ENCODE measurements at places on chromosomes 7 and 10.

DNA sequence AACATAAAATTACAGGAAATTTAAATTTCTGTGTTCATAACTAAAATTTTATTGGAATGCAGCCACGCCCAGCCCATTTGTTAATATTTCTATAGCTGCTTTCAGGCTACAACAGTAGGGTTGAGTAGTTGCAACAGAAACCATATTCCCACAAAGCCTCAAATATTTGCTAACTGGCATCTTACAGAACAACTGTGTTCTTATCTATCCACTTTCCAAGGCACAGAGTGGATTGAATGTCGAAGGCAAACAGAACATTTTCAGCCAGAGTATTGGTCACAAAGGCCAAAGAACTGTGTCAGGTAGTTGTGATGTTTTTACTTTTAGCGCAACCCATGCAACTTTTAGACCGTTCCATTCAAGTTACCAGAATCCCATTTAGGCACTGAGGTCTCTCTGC, 51.1 kb upstream of the OPN4 start:
- DNase-seq = no peak
- H3K4me3 ChIP-seq = no peak overlapping the region
- peaks cover 6% of the 10 kb centered on the region for H3K27me3 ChIP-seq

DNA sequence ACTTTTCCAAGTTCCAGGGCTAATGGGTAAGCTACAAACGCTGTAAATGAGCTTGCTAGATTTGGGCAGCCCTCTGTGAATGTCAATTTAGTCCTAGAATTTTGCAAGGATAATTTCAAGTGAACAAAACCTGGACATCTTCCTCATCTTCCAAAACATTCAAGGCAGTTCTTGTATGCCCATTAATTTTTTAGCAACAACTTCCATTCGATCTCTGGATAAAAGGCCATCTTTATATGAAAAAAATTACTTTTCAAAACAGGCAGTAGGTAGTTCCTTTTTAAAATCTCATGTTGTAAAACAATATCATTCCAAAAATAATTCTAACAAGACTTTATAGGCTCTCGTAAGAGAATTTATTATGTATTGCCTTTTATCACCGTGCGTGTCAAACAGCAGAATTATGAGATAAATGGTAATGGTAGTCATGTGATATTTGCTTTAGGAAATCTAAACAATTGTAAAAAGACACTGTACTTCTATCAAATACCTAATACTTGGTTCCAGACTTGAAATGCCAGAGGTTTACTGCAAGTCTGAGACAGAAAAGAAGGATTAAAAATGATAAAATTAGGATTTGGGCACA, 143.7 kb upstream of the NRP1 start:
- no peaks in the 10 kb centered on the region for H3K36me3 ChIP-seq
- H3K27ac ChIP-seq = no peak overlapping the region
- H3K4me3 ChIP-seq = no peak overlapping the region
- DNase-seq = no peak
- H3K4me1 ChIP-seq = no peaks in the 10 kb centered on the region
- H3K27me3 ChIP-seq = peaks cover 17% of the 10 kb centered on the region

DNA sequence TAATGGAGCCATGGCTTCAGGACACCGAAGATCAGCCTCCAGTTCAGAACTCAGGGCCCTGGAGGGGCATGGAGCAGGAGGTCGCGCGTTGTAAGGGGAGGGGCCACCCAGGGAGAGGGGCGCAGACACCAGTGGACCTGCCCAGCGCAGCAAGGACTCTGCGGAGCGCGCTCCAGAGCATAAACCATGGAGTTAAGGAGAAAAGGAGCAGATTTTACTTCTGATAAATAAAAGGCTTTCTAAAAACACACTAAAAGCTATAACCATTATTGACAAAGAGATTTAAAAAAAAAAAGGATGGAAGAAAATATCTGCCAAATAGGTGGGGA, 10.5 kb downstream of the CALY start:
- H3K36me3 ChIP-seq = no peaks in the 10 kb centered on the region
- H3K27ac ChIP-seq = no peak overlapping the region
- H3K4me1 ChIP-seq = peaks cover 10% of the 10 kb centered on the region
- H3K4me3 ChIP-seq = no peak overlapping the region
- DNase-seq = no peak
- peaks cover 46% of the 10 kb centered on the region for H3K27me3 ChIP-seq

GRCh38 chr7:129348023-129348740, 86.0 kb upstream of the STRIP2 start:
- H3K27me3 ChIP-seq = no peaks in the 10 kb centered on the region
- no peak for DNase-seq
- H3K4me1 ChIP-seq = peaks cover 25% of the 10 kb centered on the region
- no peak overlapping the region for H3K27ac ChIP-seq
- H3K36me3 ChIP-seq = peaks cover 3% of the 10 kb centered on the region

DNA sequence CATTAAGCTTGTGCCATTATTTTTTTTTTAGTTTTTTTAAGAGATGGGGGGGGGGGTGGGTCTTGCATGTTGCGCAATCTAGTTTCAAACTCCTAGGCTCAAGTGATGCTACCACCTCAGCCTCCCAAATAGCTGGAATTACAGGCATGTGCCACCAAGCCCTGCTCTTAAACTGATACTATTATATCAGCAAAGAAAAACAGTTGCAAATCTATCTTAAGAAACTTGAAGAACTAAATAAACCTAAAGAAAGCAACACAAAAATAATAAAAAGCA, 47.5 kb downstream of the BRAF start:
- H3K4me3 ChIP-seq = no peak overlapping the region
- no peaks in the 10 kb centered on the region for H3K27me3 ChIP-seq
- DNase-seq = no peak
- H3K27ac ChIP-seq = no peak overlapping the region

- H3K4me3 ChIP-seq = peak overlapping the region; percentile 91
- H3K4me1 ChIP-seq = peaks cover 13% of the 10 kb centered on the region
- H3K27ac ChIP-seq = peak overlapping the region; percentile 46
- H3K27me3 ChIP-seq = peaks cover 21% of the 10 kb centered on the region
- DNase-seq = no peak
- peaks cover 7% of the 10 kb centered on the region for H3K36me3 ChIP-seq
Measured at GRCh38 chr7:32941681-32942414, 15.4 kb upstream of the FKBP9 start.

DNA sequence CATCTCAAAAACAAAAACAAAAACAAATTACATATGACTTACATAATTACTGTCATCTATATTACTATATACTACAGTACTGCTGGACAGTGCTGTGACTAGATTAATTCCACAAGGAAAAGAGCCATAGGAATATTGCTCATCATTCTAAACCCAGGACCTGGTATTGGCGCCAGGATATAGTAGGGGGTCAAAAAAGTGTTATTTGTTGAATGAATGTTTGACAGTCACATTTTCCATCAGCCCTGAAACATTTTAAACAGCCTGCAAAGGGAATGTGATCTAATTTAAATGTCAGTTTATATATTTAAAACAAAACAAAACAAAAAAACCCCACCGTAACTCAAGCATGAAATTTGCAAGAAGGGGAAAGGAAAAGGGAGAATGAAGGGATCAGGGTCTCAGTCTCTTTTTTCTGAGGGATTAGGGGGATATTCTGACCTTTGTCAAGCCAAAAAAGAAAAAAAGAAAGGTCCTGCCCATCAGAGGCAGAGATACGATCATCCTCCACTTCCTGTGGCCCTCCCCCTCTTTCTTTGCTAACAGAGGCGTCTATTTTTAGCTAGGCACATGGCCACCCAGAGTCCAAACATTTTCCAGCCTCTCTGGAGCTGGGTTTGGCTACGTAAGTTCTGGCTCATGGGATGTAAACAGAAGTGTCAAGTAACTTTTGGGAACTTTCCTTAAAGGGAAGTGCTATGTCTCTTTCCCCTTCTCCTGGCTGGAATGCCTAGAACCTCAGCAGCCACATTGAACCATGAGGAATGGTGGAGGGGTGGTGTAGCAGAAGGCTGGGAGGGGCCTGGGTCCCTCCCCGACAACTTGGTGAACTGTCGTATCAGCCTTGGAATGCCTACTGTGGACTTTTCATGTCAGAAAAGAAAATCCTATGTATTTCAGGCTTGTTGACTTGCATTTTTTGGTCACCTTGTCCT, 44.6 kb upstream of the DLG5 start:
- H3K36me3 ChIP-seq = peaks cover 19% of the 10 kb centered on the region
- no peak overlapping the region for H3K4me3 ChIP-seq
- peak; percentile 16 for DNase-seq
- H3K27ac ChIP-seq = peak overlapping the region; percentile 58
- H3K4me1 ChIP-seq = peaks cover 10% of the 10 kb centered on the region
- H3K27me3 ChIP-seq = no peaks in the 10 kb centered on the region

DNA sequence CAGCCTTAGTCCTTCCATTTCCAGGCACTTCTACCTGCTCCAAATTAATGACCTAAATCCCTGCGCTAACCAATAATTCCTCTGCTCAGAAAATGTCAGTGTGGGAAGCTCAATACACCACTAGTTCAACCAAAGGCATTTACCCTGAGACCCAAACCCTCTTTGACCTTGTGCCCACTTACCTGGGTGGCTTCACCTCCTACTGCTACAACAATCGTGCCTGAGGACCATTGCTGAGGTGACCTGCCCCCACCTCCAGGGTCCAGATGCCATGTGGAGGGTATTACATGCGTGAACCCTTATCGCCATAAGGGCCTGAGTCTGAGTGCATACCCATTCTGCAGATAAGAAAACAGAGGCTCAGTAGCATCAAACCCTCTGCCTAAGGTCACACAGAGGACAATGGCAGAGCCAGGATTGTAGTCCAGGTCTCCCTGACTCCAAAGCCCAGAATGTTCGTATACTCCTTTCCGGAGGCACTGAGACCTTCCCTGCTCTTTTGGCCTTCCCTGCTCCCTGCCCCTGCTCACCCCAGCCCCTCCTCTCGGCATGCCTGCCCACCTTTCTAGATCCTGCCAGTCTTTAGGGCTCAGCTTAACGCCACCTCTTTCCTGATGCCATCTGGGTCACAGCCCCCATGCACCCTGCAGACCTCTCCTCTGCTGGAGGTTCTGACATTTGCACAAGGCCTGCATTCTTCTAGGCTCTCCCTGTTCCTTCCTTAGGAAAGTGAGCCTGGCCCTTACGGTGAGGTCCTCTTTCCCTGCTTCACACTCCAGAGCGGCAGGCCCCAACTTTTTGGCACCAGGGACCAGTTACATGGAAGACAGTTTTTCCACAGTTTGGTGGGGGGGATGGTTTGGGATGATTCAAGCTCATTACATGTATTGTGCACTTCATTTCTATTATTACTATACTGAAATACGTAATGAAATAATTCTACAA, 94.9 kb downstream of the CHST15 start:
- no peak for DNase-seq
- H3K36me3 ChIP-seq = no peaks in the 10 kb centered on the region
- H3K4me1 ChIP-seq = peaks cover 6% of the 10 kb centered on the region
- no peak overlapping the region for H3K27ac ChIP-seq
- peaks cover 39% of the 10 kb centered on the region for H3K27me3 ChIP-seq

GRCh38 chr7:147721962-147722830, 868.4 kb upstream of the C7orf33 start:
- DNase-seq = no peak
- no peaks in the 10 kb centered on the region for H3K27me3 ChIP-seq
- H3K36me3 ChIP-seq = no peaks in the 10 kb centered on the region
- H3K27ac ChIP-seq = no peak overlapping the region
- no peaks in the 10 kb centered on the region for H3K4me1 ChIP-seq
- no peak overlapping the region for H3K4me3 ChIP-seq

- H3K36me3 ChIP-seq = peaks cover 6% of the 10 kb centered on the region
- H3K4me1 ChIP-seq = peaks cover 18% of the 10 kb centered on the region
- no peak overlapping the region for H3K4me3 ChIP-seq
- H3K27ac ChIP-seq = no peak overlapping the region
- no peak for DNase-seq
- H3K27me3 ChIP-seq = no peaks in the 10 kb centered on the region
Measured at GRCh38 chr7:29332042-29332811, 137.7 kb downstream of the CHN2 start.

- H3K4me3 ChIP-seq = peak overlapping the region; percentile 59
- peaks cover 44% of the 10 kb centered on the region for H3K27me3 ChIP-seq
- DNase-seq = no peak
- no peak overlapping the region for H3K27ac ChIP-seq
Measured at GRCh38 chr10:132188331-132188730, 1.6 kb downstream of the DPYSL4 start.

- H3K27me3 ChIP-seq = no peaks in the 10 kb centered on the region
- H3K27ac ChIP-seq = no peak overlapping the region
- DNase-seq = no peak
Measured at GRCh38 chr7:2621061-2621828, 10.5 kb upstream of the TTYH3 start.

DNA sequence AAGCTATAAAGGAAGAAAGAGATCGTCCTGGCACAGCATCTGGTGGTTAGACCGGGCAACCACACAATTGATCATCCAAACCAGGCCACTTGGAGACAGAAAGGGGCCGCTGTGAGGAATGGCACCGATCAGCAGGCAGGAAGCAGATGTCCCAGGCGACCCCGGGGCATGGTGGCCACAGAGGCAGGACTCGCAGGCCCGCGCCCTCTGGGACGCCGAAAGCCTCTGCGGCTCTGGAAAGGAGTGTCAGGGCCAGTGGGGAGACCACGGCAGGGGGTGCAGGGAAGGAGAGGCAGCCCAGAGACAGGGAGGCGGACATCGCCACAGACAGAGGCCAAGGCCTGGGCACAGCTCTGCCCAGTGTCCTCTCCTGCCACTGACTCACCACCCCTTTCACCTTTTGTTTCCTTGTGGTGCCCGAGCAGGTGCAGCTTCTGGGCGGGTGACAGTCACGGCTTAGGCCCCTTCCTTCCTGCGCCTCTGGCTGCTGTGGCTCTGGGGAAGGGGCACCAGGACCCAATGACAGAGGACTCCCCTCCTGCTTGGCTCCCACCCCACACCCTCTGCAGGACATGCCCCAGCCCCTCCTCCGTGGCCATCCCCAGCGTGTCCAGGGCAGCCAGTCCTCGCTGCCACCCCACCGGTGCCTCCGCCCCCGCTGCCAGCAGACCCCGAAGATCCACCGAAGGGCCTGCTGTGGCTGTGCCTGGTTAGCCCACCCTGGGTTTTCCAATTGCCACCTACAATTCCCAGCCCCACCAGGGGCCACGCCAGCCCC, 10.9 kb downstream of the STK32C start:
- H3K4me1 ChIP-seq = no peaks in the 10 kb centered on the region
- no peaks in the 10 kb centered on the region for H3K27me3 ChIP-seq
- H3K36me3 ChIP-seq = no peaks in the 10 kb centered on the region
- no peak overlapping the region for H3K27ac ChIP-seq
- no peak overlapping the region for H3K4me3 ChIP-seq

GRCh38 chr7:44646921-44647636, 40.7 kb downstream of the OGDH start:
- H3K27me3 ChIP-seq = no peaks in the 10 kb centered on the region
- no peak overlapping the region for H3K27ac ChIP-seq
- DNase-seq = no peak
- H3K4me1 ChIP-seq = peaks cover 3% of the 10 kb centered on the region
- peaks cover 10% of the 10 kb centered on the region for H3K36me3 ChIP-seq

DNA sequence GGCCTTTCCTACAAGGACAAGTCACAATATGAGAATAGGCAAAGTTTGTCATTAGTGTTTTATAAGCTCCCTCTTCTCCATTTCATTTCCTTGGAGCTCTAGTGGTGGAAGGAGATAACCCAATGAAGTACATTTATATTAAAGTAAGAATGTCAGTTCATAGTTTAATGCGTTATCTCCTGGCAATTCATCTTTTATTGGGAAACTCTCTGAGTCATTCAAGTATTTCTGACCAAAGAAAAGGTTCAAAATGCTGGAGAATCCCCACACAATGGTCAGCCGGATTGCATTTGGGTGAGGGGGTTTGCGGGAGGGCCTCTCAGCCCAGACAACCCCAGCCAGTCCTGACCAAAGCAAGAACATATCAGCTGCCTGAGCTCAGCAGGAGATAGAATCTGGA, 321.5 kb upstream of the NRP1 start:
- no peak overlapping the region for H3K27ac ChIP-seq
- no peak for DNase-seq
- H3K36me3 ChIP-seq = no peaks in the 10 kb centered on the region
- no peak overlapping the region for H3K4me3 ChIP-seq
- H3K27me3 ChIP-seq = peaks cover 3% of the 10 kb centered on the region
- no peaks in the 10 kb centered on the region for H3K4me1 ChIP-seq

Data from activated naive CD8-positive, alpha-beta T cell treated with anti-CD3 and anti-CD28 coated beads for 36 hours (primary cell).